ENCODE measurements at places on chromosomes 5 and 9.
A peak's percentile ranks its signal among the peaks of the same experiment; 100 is the strongest.

GRCh38 chr9:88270413-88270812, 117.8 kb upstream of the SPIN1 start:
- DNase-seq: no peak

DNA sequence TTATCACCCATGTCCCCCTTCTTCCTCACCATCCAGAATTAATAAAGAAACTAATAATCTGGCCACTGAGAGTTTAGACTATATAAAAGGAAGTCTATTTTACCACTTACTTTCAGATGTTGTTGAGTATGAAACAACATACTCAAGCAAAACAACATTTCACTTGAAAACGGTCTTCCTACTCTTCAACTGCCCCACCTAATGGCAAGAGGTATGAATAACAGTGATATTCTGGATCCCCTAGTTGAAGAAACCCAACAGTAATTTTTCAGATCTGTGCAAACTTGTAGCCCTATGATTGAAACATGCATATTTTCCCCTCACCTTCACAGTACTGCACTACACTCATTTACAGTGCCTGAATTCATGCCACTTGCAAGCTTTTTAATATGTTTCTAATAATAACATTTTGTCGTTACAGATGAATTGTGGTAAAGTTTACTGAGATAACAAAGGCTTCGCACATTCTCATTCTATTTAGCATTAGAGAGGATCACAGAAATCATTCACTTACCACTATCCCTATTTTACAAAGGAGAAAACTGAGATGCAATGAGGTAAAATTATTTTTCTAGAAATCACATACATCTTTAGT, 267.9 kb upstream of the PDE4D start:
- DNase-seq: peak; percentile 46

- DNase-seq: no peak
Observed at GRCh38 chr5:135255461-135256178, 143.4 kb downstream of the MACROH2A1 start.

GRCh38 chr9:95409650-95410426, 92.3 kb upstream of the FANCC start:
- peak; percentile 67 for DNase-seq

DNA sequence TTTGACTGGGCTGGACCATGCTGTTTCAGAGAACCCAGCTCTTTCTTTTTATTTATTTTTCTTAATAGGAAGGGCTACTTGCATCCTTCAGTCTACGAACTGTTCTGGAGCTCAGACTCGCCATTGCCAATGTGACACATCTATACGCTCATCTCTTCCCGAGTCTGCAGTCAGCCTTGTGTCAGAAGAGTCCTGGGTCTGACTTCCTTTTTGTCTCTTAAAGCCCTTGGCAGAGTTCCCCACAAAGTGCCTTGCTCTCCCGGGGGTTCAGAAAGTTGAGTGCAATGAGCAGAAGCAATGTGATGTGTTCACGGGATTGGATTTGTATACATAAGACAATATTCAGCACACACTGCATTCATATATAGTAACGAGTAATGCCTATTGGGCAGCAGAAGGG, 140.4 kb downstream of the ATPSCKMT start:
- DNase-seq: no peak

DNA sequence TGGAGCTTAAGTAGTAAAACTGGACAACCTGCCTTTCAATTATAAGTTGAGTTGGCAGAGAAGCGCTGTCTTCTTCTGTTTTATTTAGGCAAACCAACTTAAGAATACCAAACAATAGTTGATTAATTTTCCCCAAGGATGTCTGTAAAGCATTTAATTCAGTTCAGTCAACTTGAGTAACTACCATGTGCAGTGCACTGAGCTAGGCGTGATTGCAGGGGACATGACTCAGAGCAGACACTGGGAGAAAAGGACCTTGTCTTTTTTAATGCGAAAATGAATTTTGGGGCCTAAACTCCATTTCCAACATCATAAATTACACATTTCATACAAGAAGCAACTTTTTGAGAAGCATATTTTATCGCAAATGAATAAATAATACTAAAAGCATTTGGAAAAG, 66.3 kb downstream of the FBXL7 start:
- peak; percentile 18 for DNase-seq

- DNase-seq: no peak
Observed at GRCh38 chr9:126669108-126669507, 55.4 kb downstream of the LMX1B start.

- DNase-seq: no peak
Observed at GRCh38 chr9:135083241-135083810, 4.1 kb upstream of the OLFM1 start.

DNA sequence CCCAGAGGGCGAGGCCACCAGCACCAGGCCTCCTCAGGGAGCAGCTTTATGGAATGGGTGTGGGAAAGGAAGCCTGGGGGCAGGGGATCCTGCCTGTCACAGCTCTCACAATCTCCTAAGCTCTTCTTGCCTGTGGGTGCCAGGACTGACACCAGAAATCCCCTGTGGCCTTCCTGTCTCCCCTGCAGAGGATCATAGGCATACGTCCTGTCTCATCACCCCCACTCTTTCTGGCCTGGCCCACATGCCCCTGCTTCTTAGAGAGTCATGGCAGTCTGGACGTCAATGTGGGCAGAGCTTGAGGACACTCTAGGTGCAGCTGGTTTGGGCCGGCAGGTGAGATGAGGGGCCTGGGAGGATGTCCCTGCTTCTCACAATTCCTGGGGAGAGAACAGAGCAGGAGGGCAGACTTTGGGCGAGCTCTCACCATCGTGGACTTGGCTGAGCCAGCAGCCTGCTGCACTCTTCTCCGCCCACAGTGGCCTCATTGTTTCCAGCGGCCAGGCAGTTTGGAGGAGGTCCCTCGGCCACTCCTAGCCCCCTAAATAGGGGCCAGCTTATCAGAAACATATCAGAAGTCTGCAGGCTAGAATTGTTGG, 67.3 kb upstream of the ZFR start:
- DNase-seq: no peak

DNA sequence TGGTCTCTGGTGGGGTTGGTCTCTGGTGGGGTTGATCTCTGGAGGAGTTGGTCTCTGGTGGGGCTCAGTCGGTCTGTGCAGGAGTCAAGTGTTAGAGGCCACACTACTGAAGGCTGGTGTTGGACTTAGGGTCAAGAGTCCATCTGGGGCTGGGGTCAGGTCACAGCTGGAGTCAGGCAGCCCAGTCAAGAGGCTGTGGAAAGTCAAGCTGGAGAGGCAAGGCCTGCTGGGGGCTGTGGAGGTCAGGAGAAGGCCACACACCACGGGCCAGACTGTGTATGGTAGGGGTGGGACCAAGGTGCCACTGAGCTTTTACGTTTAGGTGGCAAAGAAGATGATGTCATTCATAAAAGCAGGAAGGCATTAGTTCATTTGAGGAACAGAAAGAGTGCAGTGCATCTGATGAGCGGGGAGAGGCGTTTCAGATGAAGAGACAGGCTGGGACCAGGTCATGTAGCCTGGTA, 16.7 kb upstream of the CD74 start:
- DNase-seq: no peak

DNA sequence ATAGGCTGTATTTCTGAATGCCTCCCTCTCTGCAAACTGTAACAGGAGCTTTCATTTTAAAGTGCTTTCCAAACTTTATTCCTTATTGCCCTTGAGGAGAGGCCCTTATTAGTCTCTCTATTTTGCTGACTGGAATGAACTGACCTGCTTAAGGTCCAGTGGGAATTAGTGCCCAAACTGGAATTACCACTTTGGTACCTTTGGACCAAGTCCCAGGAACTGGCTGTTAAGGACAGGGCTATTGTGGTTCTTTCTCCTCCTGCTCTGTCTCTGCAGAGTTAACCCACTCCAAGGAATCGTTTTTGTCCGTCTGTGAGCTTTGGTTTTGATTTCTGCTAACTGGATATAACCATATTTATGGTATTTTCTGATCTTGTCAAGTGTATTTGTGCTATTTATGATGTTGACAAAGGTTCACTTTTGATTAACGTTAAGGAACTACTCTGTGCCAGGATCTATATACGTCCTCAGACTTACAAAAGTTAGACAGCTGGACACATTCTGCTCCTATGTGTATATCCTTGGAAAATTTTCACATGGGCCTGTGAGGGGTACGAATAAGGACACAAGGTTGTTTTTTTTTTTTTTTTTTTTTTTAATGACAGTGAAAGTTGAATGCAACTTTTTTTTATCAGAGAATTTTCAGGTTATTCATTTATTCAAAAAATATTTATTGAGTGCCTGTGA, 189.1 kb upstream of the ANKRD55 start:
- DNase-seq: no peak

- DNase-seq: peak; percentile 74
Observed at GRCh38 chr9:120583958-120584369, 4.0 kb upstream of the CDK5RAP2 start.

- no peak for DNase-seq
Observed at GRCh38 chr5:168865968-168866367, 286.8 kb upstream of the PANK3 start.

DNA sequence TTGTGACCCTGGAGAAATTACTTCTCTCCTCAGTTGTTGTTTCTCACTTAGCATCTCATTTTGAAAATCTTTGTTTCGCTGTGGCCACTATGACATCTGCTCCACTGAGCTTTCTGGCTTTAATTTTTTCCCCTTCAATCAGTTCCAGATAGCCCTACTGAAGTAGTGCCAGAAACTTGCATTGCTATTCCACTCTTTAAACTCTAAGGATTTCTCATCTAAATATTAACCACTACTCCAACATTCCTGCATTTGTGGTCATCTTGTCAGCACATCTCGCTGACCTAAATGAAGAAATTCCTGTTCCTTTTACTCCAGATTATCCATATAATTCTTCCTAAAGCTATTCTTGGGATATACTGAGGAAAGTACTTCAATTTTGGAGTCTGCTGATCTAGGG, 15.3 kb upstream of the NOL6 start:
- DNase-seq: peak; percentile 71

Measured in fibroblast of skin of back (primary cell).